ENCODE measurements at places on chromosomes 7 and 10.

GRCh38 chr7:27586825-27587224 is 75.9 kb downstream of the HIBADH start:
- DNase-seq = no peak

GRCh38 chr10:104257235-104257634 is 2.5 kb downstream of the GSTO1 start:
- no peak for DNase-seq

- no peak for DNase-seq
These were observed 110.4 kb downstream of the NT5C2 start for GRCh38 chr10:103082683-103083082.

DNA sequence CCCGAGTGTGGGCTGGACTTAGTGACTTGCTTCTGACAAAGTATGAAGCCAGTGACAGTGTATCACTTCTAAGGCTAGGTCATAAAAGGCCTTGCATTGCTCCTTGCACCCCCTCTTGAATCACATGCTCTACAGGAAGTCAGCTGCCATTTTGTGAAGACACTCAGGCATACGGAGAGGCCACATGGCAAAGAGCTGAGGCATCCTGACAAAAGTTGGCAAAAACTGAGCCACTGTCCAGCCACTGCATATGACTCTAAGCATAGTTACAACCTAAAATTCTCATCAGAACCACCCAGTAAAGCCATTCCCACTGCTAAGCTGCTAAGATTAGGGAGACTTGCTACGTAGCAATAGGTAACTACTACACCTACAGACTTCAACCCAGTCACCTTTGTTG is 18.6 kb downstream of the COBL start:
- DNase-seq = no peak

GRCh38 chr10:118764195-118764594 is 9.4 kb upstream of the CACUL1 start:
- no peak for DNase-seq

DNA sequence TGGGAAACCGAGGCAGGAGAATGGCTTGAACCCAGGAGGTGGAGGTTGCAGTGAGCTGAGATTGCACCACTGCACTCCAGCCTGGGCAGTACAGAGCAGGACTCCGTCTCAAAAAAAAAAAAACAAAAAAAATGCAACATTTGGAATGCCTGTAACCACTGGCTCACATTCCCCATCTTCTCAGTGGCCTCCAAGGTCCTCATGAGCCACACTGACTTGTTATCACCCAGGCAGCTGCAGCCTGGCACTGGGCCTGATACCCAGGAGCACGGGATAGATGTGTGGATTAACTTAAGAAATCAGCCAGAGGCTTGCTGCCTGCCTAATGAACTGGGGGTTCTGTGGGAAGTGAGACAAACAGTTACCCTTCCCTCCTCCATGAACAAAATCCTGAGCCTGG is 23.0 kb downstream of the JCAD start:
- no peak for DNase-seq

- DNase-seq = no peak
These were observed 17.1 kb upstream of the GTPBP4 start for GRCh38 chr10:971150-971542.

- no peak for DNase-seq
These were observed 568 bp upstream of the MEOX2 start for GRCh38 chr7:15686957-15687545.

DNA sequence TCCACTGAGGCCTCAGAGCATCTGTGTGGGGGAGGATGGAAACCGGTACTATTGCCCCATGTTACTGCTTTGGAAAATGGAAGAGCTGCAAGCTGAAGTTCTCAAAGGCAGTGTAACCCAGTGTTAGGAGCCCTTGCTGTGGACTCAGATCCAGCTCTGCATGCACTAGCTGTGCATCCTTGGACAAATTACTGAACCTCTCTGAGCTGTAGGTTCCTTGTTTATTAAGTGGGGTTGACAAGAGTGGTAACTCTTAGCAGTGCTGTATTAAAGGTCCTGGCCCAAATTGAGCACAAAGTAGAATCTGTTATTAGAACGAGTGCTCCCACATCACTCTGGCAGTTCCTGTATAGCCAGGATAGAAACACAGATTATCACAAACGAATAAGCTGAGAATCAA is 234.2 kb downstream of the USP6NL start:
- DNase-seq = no peak

- no peak for DNase-seq
These were observed 734 bp downstream of the PTPN12 start for GRCh38 chr7:77537778-77538280.

GRCh38 chr10:31709028-31709427 is 219.6 kb downstream of the ARHGAP12 start:
- DNase-seq = no peak

- DNase-seq = no peak
These were observed 14.6 kb upstream of the DRGX start for GRCh38 chr10:49410365-49411074.

- no peak for DNase-seq
These were observed 106.1 kb downstream of the SND1 start for GRCh38 chr7:127758105-127758504.

DNA sequence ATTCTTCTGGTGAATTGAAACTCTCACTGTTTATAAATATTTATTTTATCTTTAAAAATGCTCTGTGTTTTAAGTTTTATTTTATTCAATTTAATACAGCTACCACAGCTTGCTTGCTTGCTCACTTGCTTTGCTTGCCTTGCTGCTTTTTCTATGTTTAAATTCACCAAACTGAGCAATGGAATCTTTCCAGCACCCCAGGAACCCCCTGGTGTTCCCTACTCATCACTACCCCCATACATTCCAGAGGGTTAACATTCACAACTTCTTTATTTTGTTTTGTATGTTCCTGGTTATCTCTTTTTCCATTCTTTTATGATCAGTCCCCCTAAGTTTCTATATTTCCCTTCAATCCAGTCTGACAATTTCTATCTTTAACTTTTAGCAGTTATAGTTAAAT is 166.5 kb upstream of the COL1A2 start:
- DNase-seq = no peak

DNA sequence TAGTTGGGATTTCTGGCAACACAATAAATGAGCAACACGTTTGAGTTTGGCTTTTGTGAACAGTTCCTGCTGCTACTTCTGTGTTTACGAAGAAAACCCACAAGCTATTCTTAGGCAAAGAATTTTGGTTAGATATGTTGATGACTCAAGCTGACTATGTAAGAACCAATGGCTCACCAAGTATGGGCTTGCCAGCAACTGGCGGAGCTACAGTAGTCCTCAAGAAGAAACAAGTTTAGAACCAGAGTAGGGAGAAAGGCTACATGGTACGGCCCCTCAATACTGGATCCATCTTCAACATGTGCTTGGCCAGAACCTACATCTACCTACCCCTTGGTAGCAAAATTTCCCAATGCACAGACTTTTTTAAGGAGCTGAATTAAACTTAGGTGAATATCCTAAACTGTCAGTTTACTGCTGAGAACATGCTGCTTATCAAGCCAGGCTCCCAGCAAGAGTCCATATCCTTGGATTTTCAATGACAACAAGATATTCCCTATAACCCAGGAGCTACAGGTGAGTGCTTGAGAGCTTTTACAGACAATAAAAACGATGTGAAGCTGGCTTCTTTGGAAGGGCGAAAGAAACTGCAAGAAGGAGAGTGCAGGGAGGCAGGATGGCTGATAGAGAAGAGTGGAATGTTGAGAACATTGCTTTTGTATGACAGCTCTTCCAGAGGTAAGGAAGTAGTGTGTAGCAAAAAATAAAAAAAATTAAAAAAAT is 74.3 kb upstream of the ASAH2 start:
- DNase-seq = peak; percentile 94

DNA sequence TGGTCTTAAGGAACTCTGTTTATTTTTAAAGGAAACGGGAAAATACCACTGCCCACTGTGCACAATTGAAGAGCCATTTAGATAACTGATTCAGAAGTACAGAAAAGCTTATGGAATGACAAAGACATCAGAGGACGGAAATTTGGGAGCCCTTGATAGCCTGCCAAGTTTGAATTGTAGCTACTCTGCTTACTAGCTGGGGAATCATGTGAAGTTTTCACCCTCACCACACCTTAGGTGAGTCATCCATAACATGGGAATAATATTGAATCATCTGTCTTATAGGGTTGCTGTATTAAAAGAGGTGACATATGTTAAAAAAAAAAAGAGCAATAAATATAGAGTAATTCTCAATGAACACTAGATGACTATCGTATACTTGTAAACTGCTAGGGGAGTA is 1104.2 kb downstream of the GATA3 start:
- no peak for DNase-seq

DNA sequence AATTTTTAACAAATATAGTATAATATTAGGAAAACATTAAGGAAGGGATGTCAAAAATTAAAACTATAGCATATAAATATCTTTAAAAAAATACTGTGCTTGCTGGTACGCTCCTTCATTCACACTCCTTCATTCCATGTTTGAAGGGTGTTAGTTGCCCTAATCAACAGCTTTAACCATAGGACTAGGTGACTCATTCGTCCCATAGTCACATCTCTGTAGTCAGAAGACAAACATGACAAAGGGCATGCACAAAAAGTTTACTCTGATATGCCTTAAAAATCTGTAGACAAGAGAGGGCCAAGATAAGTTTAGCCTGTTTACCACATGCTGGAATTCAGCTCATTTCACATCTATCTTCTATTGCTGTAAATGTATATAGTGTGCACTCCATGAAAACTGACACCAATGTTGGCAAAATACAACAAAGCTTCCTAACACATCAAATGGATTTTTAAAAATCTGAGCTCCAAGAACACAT is 646 bp downstream of the FAM13C start:
- DNase-seq = no peak

DNA sequence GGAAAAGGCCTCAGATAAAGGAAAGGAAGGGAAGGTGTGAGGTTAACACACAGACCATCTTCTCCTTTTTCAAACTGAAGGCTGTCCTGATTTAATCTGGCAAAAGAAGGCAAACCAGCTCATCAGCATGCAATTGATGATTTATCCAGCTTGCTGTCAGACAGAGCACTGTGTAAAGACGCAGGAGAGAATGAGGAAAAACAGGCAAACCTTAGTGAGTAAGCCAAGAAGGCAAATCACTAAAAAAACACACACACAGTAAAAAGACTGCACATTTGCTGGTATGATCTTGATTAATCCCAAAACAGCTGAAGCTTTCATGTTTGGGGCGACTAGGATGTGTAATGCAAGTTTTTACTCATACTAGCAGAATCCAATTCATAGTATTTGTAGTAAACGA is 65.8 kb upstream of the SKAP2 start:
- DNase-seq = no peak

Data from AG04449 (cell line).